Fibroblast of skin of scalp (primary cell): ENCODE measurements at places on chromosomes 7 and 10.
A peak's percentile ranks its signal among the peaks of the same experiment; 100 is the strongest.

DNA sequence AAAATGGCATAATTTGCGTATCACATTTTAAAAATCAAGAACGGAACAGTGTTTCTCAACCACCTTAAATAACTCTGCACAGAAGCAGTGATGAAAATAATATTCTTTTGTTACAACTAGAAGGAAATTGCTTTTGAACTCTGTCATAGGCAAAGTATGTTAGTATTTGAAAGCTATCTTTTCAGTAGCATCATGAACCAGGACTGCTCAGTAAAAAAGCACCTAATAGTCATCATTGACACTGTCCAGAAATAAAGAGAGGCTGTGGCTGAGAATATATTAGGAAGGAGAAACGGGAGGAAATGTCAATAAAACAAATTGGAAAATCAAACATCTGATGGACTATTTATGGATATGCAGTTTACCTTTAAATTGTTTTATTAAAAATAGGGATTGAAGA, 237.2 kb upstream of the AKR1E2 start:
- no peak for DNase-seq

GRCh38 chr10:7585228-7585627, 81.5 kb downstream of the ITIH5 start:
- DNase-seq: no peak

GRCh38 chr7:5692845-5693278, 88.6 kb downstream of the RNF216 start:
- peak; percentile 88 for DNase-seq

GRCh38 chr10:123800289-123800688, 91.3 kb downstream of the CPXM2 start:
- DNase-seq: peak; percentile 4

DNA sequence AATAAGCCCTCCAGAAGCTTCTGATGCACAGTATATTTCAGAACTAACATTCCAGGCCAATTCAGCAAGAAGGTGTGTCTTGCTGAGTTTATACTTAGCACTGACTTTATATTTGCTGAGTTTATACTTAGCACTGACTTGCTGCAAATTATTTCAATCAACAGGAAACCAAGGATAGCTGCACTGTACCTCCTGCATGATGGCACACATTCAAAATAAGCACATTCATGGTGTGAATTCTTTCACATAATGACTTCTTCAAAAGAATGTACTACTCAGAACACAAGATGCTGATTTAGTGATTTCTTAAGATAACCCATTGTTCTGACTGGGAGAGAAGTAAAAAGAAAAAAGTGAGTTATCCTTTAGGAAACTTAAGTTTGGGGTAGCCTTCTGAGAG, 52.0 kb downstream of the JAZF1 start:
- peak; percentile 84 for DNase-seq

GRCh38 chr7:24835643-24836042, 78.4 kb upstream of the GSDME start:
- DNase-seq: no peak

- DNase-seq: peak; percentile 74
These were observed 68.6 kb upstream of the EFCAB10 start for GRCh38 chr7:105649727-105650381.

DNA sequence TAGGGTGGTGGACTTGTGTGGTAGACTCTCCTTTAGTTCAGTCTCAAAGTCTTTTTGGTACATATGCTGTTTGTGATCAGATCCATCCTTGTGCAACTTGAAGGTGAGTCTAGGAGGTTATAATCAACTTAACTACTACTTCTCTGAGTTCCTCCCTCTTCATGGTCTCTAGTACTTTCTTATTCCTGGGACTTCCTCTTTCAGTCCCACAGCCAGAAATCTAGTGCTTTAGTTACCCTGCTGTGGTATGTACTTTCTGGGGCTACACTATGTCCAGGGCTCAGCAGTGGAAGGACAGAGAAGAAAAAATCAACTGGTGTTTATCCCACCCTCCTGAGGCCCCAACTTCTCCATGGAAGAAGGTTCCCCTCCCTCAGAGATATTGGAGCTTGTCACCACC, 19.4 kb upstream of the ATAD1 start:
- no peak for DNase-seq

DNA sequence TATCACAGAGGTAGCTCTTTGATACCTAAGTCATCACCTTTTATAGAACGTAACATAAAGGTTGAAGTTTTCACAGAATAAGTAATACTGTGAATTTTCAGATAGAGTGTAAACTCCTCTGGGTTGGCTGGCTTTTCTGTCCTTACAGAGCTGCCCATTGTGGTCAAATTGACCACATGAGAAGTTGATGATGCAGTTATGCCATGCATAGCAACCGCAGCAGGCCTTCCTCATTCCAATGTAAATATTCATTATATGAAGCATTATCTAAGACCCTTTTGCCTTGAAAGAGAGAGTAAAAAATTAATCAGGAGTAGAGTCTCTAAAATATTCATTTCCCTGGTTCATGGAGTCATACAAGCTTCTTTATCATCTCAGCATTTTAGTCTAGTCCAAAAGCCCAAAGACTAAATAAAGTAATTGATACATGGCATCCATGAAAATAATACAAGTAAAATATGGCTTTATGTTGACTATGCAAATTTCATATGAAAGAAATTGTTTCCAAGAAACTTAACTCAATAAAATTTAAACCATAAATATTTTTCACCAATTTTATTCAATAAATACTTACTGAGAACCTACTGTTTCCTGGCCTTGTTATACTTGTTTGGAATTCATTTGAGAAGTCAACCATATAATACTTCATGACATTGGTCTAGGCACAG, 516.4 kb downstream of the PCDH15 start:
- DNase-seq: no peak

GRCh38 chr7:156001496-156002260, 189.4 kb upstream of the SHH start:
- no peak for DNase-seq

- DNase-seq: no peak
These were observed 164.9 kb downstream of the NSUN6 start for GRCh38 chr10:18486438-18486837.

DNA sequence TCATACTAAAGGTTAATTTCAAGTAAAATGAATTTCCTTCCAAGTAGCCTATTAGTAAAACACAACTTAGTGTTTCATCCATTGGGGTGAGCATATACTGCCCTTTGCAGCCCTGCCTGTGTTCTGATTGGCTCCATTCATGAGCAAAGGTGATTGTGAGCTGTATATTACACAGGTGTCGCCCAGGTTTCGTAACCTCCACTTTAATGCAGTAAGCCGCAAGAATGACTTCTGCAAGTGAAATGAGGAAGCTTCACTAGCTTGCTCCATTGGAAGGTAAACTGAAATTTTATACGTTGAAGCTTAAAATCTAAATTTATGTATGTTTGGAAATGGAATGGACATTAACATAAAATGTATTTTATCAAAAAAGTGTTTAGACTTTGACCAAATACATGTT, 24.4 kb downstream of the MTURN start:
- DNase-seq: no peak

GRCh38 chr10:88064608-88065382, 201.4 kb downstream of the PTEN start:
- no peak for DNase-seq

DNA sequence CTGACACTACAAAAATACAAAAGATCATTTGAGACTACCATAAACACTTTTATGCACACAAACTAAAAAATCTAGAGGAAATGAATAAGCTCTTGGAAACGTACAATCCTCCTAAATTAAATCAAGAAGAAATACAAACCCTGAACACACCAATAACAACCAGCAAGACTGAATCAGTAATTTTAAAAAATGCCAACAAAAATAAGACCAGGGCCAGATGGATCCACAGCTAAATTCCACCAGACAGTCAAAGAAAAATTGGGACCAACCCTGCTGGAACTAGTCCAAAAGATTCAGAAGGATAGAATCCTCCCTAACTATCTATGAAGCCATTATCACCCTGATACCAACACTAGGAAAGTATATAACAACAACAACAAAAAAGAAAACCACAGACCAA, 277.4 kb downstream of the AGMO start:
- peak; percentile 62 for DNase-seq

DNA sequence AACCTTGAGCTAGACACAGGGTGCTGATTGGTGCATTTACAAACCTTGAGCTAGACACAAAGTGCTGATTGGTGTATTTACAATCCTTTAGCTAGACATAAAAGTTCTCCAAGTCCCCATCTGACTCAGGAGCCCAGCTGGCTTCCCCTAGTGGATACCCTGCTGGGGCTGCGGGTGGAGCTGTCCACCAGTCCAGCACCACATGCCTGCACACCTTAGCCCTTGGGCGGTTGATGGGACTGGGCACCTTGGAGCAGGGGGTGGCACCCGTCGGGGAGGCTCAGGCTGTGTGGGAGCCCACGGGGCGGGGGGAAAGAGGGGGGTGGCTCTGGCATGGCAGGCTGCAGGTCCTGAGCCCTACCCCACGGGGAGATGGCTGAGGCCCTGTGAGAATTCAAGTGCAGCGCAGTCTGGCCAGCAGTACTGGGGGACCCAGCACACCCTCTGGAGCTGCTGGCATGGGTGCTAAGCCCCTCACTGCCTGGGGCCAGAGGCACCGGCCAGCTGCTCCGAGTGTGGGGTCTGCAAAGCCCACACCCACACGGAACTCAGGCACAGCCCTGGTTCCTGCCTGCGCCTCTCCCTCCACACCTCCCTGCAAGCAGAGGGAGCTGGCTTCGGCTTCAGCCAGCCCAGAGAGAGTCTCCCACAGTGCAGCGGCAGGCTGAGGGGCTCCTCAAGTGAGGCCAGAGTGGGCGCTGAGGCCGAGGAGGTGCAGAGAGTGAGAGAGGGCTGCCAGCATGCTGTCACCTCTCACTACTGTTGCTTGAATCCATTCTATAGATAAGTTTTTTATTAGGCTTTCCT, 369.8 kb upstream of the SMIM30 start:
- DNase-seq: no peak

- DNase-seq: no peak
These were observed 13.4 kb upstream of the AP1S1 start for GRCh38 chr7:101140746-101141382.

- DNase-seq: no peak
These were observed 111.2 kb downstream of the SAMD9 start for GRCh38 chr7:93006480-93007095.

GRCh38 chr10:77056650-77057049, 581.0 kb downstream of the KCNMA1 start:
- DNase-seq: no peak

DNA sequence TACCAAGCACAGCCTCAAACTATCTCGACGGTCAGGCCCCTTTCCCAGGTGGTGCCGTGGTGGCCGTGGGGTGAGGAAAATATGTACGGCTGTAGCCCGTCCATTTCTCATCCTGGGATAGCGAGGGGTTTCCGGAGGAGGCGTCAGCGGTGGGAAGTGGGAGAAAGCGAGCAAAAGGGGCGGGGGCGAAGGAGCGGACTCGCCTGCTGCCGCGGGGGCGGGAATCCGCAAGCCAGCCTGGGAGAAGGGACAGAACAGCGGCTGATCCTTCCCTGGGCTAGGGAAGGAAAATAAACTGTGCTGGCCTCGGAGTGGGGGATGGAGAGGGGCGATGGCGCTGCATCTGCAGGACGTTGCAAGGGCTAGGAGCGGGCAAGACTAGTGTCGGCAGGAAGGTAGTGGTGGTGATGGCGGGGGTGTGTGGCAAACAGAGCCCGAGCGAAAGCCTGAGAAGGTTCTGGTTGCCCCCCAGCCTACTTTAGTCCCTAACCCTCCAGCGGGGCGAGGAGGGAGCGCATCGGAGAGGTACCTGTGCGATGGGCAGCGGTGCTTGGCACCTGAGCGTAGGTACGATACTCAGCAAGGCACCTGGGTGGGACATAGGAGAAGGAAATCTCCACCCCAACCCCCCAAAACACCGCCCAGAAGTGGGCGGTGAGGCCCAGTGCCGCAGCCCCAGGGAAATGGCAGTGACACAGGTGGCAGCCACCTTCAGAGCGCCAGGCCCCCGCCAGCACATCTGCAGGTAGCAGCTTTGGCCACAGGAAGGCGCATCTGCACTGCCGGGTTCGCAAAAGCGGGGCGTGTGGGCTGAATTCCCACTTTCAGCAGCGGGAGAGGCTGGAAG, 49.9 kb upstream of the STEAP1B start:
- DNase-seq: no peak

GRCh38 chr10:85537561-85537960, 829.0 kb downstream of the GRID1 start:
- DNase-seq: no peak

- DNase-seq: no peak
These were observed 95.3 kb downstream of the CUX1 start for GRCh38 chr7:101912716-101913110.

DNA sequence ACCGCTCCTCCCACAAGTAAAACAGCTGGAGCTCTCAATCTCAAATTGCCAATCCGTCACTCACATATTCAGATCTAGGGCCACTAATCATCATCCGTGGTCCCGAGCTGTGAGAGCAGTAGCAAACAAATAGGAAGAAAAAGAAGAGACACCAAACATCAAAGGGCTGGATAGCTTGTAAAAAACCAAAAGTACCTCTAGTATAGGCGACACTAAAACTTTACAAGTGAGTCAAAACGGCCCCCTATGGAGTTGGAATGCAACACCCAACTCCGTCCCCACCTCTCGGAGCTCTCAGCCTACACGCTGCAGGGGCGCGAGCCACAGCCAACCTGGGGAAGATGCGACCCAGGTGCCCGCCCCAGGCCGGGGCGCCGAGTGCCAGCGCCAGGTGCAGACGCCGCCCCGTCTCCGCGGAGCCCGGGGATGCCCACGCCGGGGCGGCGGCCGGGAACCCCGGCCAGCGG, 581 bp downstream of the FAM3C start:
- DNase-seq: peak; percentile 58

DNA sequence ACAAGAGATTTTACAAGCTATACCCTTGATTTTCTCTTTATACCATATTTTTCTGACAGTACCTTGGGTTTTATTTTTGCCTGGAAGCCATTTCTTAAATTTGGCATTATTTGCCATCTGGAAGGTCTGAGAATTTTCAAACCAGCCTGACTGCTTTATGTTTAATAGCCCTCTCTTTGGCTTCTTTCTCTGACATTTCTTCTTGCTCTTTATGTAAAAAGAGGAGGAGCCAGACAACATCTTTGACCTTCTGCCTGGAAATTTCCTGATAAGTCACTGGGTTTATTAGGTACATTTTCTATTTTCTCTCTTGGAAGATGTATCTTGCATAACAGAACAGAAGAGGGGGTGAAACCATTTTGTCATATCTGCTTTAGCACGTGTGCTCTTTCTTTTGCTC, 79.6 kb downstream of the LANCL2 start:
- DNase-seq: no peak

GRCh38 chr10:70139997-70140250, 6.6 kb downstream of the TYSND1 start:
- no peak for DNase-seq

DNA sequence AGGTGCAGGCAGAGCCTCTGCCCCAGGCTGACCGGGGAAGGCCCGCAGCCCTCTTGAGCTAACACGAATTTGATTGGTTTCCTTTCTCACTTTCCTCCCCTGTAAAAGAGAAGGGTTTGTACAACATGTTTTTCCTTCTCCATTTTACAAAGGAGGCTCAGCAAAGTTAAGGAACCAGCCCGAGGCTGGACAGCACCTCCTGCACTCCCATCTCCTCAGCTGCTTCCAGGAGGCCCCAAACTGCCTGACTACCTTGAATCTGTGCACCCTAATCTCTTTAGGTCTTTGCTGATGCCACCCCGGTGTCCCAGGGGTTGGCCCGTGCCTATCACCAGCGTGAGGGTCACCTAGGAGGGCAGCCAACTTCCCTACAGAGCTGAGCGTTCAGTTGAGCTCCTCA, 4.2 kb downstream of the ALKBH4 start:
- DNase-seq: no peak

GRCh38 chr10:22554461-22555182, 159.8 kb downstream of the PIP4K2A start:
- peak; percentile 71 for DNase-seq
